AML-193 (cell line): ENCODE measurements at places on chromosomes 12 and 14.

- DNase-seq = no peak
Measured at GRCh38 chr14:67392123-67392522, 19.8 kb downstream of the PLEK2 start.

GRCh38 chr14:40841886-40842285, 764.8 kb upstream of the LRFN5 start:
- DNase-seq = no peak

- DNase-seq = no peak
Measured at GRCh38 chr12:91883811-91884210, 261.8 kb downstream of the BTG1 start.

GRCh38 chr14:102941419-102942011, 19.1 kb downstream of the AMN start:
- DNase-seq = no peak

DNA sequence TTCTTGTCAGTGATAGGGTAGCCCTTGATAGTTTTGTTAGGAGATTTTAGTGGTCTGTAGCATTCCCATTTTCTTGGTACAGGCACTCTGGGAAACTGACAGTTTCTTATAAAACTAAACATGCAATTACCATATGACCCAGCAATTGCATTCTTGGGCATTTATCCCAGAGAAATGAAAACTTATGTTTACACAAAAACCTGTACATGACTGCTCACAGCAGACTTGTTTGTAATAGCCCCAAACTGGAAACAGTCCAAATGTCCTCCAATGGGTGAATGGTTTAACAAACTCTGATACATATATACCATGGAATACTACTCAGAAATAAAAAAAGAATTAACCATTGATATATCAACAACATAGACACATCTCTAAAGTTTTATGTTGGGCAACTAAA, 75.5 kb downstream of the BORCS5 start:
- no peak for DNase-seq

DNA sequence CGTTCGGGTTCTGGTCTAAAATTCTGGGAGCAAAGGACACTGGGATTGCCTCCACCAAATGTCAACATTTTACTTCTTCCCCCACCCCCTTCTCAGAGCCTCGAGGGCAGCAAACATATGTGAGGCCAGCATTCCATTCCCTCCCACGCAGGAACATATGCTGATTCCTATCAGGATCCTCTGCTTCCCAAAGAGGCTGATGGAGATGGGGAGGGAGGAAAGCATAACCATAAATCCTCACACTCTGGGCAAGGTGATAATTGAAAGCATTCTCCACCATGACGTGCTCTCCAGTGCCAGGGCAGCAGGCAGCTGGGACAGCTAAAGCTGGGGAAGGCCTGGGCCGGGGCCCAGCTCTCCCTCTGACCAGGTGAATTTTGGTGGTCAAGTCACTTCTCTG, 395.0 kb downstream of the ZFP36L1 start:
- DNase-seq = no peak

DNA sequence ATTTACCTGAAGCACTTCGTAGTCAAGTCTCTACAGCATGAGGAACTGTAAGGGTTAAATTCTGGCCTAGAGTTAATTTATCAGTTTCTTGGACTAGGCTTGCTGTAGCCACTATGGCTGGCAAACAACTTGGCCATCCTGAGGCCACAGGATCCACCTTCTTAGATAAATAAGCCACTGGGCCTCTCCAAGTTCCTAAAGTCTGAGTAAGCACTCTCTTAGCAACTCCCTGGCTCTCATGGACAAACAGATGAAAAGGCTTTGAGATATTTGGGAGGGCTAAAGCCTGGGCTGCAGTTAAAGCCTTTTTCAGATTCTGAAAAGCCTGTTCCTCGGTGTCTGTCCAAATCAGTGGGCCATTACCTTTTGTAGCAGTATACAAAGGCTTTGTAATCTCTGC, 675.0 kb downstream of the TMEM121 start:
- no peak for DNase-seq

- DNase-seq = no peak
Measured at GRCh38 chr14:32417956-32418552, 89.0 kb downstream of the AKAP6 start.

GRCh38 chr12:117134059-117134458, 34.8 kb upstream of the TESC start:
- peak; percentile 41 for DNase-seq

DNA sequence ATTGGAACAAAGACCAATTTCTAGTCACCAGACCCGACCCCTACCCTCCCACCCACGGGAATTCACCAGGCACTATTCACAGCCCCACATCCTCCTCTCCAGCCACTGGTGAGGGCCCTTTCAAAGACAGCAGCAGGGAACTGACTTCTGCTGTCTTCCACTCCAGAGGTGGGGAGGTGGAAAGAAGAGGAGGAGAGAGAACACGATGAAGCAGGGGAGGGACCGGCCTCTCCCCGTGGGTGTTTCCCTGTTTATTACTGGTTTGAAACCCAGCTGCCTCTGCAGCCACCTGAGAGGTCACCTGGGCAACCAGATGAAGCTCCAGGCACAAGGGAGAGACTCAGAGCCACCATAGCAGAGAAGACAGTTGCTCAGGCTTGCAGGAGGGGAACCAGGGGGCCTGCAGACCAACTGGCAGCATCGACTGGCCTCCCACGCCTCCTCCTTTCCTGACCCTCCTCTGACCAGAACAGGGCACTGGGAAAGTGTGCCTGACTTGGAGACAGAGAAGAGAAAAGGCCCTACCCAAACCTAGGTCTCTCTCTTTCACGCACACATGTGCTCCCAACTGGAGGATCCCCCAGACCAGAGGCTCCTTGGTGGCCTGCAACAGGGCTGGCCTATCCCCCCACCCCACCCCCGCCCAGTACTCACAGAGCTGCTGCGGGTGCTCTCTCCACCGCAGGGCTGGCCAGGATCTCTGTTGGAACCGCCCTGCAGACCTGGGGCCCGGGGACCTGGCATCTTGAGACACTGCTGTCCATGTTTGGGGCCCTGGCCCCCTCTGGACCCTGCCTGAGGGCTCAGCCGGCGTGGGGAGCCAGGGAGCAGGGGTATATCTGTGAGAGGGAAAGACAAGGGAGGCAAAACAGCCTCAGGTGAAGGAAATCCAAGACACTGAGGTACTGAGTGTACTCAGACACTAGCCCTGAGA, 22.8 kb downstream of the ANO2 start:
- no peak for DNase-seq

DNA sequence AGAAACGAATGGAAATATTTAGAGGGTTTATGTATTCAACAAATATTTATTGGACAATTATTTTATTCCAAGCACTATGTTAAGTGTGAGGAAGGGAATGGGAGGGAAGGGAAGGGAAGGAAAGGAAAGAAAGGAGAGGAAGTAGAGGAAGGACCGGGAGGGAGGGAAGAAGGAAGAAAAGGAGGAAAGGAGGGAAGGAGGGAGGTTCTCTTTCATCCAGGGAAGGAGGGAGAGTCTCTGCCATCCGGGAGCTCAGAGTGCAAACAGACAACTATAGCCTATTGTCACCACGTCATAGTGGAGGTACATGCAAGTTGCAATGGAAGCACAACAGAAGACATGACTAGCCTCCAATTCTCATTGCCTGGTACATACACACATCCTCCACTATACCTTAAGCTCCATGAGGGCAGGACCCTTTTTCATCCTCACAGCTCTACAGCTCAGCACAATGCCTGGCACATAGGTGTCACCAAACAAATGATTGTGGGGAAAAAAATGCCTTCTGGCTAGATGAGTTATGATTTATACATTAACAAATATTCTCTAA, 48.1 kb downstream of the DAD1 start:
- DNase-seq = no peak

- no peak for DNase-seq
Measured at GRCh38 chr12:124736115-124737039, 127.3 kb downstream of the SCARB1 start.

GRCh38 chr12:71125949-71126348, 31.9 kb downstream of the TSPAN8 start:
- DNase-seq = no peak

DNA sequence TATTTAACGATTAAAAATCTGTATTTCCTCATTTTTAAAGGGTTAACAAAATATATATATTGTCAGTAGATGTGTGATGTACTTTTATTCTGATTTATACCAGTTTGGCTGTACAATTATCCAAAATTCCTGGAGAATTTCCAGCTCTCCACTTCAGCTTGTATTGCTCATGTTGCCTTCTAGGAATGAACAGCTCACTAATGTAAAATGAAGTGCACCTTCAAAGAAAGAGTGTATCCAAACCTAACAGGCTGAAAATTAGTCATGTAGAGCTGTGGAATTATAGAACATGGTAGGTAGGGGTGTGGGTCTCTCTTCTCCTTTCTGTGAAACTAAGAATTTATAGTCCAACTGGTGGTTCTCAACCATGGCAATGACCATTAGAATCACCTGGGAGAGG, 362.0 kb downstream of the ETNK1 start:
- DNase-seq = no peak

- no peak for DNase-seq
Measured at GRCh38 chr12:110091136-110091711, 32.9 kb upstream of the IFT81 start.

GRCh38 chr12:9634969-9635754, 27.4 kb upstream of the KLRB1 start:
- no peak for DNase-seq

- DNase-seq = no peak
Measured at GRCh38 chr12:53068811-53069585, 10.2 kb downstream of the SPRYD3 start.

DNA sequence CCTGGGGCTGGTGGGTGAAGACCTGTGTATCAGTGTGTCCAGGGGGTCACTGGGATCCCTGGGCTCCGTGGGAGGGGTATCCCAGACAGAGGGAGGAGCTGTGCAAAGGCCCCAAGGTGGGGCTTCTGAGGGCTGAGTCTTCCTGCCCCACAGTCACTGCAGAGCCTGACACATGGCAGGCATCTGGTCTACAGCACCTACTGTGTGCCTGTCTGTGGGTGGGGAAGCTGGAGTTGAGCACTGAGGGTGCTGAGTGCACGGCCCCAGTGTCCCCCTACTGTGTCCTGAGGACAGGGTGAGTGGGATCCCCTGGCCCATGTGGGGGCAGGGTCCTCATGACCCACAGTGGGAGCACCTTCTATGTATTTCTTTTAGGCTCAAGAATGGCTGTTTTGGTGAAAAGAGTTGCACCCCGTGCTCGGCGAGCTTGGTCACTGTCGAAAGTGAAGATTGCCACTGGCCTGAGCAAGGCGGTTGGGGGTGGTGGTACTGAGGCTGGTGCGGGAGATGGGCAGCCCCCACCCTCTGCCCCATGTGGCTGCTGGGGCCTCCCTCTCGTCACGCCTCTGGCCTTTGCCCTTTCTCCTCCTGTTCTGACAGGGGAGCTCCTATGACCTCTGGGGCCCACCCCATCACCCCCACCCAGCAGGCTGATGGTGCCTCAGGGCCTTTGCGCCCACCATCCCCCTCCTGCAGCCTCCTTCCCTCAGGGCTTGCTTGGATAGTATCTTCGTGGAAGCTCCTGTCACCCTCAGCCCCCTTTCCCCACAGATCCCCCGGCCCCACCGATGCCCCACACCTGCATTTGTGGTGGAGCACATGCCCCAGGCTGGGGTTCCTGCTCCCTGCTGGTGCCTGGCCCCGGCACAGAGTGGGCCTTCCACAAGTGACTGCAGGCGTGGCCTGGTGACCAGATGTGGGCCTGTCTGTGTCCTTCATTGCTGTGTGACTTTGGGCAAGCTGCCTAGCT, 55.8 kb downstream of the BEGAIN start:
- DNase-seq = no peak

DNA sequence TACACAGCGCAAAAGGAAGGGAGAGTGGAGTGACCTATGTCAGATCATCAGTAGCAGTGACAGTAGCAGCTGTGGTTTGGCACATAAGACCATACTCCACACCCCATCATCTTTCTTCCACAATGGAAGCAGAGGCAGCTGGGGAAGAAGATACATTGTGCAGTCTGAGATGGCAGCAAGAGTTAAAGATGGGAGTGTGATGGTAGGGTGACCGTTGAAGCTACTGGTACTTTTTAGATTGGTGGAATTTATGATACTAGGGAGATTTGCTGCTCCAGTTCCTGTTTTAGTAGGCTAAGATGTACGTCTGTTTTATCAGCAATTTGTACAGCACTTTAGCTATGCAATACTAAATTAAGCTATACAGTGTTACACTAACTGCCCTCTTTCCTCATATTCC, 291.0 kb downstream of the FUT8 start:
- DNase-seq = no peak

DNA sequence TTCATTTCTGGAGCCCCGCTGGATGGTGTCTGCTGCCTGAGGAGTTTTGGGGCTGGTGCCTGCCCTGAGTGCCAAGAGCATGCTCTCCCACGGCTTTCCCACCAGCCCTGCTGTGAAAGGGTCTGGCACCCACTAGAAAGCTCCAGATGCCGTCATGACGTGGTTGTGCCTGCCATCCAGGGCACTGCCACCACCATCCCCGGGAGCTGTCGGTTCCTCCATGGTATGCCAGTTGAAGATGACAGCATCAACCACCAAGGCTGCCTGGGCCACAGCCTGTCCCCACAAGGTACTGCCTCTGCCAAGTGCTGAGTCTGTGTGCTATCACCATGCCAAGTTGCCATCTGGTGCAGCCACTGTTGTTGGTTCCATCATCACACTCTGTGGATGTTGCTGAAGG, 85.9 kb downstream of the TTC8 start:
- DNase-seq = no peak

DNA sequence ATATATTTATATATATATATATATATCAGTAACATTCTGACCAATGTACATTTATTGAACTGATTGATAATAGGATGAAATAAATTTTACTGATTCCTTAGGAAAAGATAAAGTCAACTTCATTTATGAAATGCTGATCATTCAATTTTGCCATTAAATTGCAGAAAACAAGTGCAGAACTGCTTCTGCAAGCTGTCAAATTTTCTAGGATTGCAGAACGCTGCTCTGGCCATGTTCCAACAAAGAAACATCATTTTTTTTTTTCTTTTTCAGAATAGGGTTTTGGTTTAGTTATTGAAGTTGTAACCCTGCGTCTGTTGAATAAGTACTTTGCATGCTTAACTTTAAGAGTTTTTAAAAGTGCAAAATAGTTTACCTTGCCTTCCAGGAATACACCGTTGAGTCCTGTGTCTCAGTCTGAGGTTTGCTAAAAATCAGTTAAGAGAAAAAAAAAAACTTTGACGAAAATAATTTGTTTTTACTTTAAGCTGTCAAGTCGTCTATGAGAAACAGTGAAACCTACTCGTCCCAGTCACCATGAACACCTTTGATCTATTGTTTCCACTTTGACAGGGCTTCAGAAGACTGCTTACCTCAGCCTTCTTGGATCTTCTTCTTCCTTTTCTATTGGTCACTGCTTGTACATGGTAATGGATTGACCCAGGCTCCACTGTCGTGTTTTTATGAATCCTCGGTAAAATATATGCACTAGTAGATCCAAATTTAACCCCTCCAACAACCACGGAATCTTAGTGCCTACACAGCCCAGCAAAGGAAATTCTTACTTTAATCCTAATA, at the start of gene KERA:
TSS of gene KERA (minus strand) at position 657 of the 798 bp plus-strand sequence. CDS start 1,743 bp downstream, outside the sequence.
- no peak for DNase-seq

DNA sequence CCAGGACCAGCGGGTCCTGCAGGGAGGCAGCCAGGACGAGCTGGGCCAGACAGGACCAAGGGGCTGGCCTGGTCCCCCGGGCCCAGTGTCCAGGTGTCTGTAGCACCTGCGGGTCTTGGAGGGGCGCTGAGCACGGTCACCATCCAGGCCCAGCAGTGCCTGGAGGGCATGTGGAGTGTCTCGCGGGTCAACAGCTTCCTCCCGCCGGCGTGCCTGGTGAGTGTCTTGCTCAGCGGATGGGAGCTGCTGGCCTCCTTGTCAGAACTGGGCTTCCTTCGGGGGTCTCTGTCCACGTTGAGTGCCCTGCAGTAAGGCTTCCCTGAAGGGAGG, 13.8 kb downstream of the KIF26A start:
- DNase-seq = no peak

- no peak for DNase-seq
Measured at GRCh38 chr12:118189741-118190191, 53.8 kb downstream of the PEBP1 start.
